ENCODE measurements at places on chromosomes 2 and 18. TPM values are rescaled to one million over a fixed set of nuclear protein-coding genes. Genes with fewer than 3 reads are reported as not detected.

Gene RPL37A
- total RNA-seq = 2,080 TPM

DNA sequence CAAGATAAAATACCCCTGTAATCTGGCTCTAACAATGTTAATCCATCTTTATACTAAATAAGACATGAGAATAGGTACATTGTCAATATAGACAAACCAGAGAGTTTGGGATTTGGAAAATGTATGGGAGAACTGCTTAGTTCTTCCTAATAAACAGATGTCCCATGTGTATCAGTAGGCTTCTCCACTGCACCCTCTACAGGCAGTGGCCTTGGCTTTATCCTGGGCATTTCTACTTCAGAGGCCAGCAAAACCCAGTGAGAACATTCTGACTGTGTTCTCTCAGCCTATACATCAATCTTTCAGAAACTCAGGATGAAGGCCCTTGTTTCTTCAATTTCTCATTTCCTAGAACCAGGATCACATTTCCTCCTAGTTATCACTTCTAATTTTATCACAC lies 1167.5 kb upstream of the ACVR2A start:
- no peak for DNase-seq

DNA sequence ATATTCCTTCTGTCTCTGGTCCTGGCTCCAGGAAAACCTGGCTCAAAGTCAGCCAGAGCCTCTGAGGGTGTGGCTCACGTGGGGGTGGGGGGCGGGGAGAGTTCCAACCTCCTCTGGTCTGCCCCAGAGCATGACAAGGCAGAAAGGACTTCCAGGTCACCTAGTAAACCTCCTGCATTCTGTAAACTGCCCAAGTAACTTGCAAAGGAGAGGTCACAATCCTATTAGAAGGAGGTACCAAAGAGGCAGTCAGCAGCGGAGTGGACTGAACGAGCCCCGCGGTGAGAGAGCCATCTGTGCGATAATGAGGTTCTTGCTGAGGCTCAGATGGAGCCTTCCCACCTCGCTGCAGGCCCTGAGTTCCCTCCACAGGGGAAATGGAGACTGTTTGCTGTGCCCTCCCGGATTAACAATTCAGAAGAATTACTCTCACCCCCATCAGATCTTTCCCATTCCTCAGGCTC lies 58.9 kb upstream of the GATA6 start:
- DNase-seq = no peak

- no peak for DNase-seq
Measured at GRCh38 chr2:4354164-4354563, 650.8 kb downstream of the DCDC2C start.

Gene ZNF892
- total RNA-seq = 0.74 TPM

All from MG63 (cell line).